ENCODE measurements at places on chromosomes 6 and 20. TPM values are rescaled to one million over a fixed set of nuclear protein-coding genes. Genes with fewer than 3 reads are reported as not detected.

DNA sequence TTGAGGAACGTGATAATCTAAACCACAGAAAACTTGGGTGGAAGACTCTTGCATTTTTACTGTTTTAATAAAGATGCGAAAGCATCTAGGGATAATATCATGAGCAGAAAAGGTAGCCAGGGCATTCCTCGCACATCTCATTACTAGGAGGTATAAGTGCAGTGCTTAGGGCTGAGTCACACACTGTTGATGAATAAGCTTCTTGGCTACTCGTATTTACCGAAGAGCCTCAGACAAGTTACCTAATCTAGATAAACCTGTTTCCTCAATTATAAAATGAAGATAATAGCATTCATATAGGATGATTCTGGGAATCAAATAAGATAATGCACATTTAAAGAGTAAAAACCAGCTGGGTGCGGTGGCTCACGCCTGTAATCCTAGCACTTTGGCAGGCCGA is 780 bp upstream of the KIAA0319 start:
- H3K27me3 ChIP-seq, result peaks cover 22% of the 10 kb centered on the region
- peaks cover 1% of the 10 kb centered on the region for H3K36me3 ChIP-seq
- H3K4me3 ChIP-seq, result peak overlapping the region; percentile 90
- DNase-seq, result no peak

DNA sequence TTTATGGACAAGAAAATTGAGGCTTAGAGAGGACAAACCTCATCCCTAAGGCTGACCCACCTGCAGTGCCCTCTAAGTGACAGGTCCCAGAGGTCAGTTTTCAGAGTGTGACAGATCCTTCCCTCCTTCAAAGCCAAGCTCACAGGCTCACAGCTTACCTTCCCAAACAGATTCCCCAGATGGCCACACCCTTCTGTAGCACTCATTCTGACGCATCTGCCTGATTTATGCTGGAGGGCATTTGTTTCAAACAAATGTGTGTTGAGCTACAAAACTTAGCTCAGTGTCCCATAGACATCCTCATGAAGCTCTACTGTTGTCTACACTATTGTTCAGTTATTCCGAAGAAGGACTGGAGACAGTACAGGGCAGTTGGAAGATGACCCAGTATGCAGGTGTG is 60.6 kb upstream of the RIN2 start:
- H3K4me1 ChIP-seq, result peaks cover 23% of the 10 kb centered on the region
- H3K4me3 ChIP-seq, result no peak overlapping the region
- peaks cover 28% of the 10 kb centered on the region for H3K36me3 ChIP-seq
- H3K27ac ChIP-seq, result peak overlapping the region; percentile 71
- DNase-seq, result no peak

DNA sequence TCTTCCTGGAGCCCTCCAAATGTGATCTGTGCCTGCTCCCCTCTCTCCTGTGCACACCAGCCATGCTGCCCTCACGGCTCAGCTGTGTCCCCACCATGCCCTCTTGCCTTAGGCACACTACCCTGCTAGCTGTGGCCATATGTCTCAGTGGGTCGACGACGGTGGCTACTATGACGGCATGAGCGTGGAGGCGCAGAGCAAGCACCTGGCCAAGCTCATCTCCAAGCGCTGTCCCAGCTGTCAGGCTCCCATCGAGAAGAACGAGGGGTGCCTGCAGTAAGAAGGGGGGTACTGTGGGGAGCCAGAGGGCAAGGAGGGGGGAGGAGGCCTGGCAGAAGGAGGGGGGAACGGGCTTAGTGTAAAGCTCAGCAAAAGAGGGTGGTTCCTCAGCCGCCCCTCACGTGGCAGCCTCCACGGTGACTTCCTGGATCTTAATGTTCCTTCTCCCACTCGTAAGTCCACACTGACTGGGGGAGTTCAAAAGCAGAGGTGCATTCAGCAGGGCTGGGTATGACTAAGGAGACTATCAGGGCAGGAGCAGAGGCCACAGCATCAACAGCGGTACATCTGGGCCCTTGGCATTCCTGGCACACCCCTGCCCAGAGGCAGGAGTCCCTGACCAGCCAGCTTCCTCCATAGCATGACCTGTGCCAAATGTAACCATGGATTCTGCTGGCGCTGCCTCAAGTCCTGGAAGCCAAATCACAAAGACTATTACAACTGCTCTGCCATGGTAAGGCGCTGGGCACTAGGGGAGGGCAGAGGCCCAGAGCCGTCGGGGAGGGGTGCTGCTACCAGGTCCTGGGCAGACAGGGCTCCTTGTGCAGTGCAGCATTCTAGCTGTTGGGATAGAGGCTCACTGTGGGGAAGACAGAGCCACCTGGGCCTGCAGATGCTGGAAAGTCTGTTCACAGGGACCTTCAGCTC is 8.0 kb downstream of the DNPH1 start:
- no peak overlapping the region for H3K4me3 ChIP-seq
- peaks cover 11% of the 10 kb centered on the region for H3K36me3 ChIP-seq
- no peak for DNase-seq

DNA sequence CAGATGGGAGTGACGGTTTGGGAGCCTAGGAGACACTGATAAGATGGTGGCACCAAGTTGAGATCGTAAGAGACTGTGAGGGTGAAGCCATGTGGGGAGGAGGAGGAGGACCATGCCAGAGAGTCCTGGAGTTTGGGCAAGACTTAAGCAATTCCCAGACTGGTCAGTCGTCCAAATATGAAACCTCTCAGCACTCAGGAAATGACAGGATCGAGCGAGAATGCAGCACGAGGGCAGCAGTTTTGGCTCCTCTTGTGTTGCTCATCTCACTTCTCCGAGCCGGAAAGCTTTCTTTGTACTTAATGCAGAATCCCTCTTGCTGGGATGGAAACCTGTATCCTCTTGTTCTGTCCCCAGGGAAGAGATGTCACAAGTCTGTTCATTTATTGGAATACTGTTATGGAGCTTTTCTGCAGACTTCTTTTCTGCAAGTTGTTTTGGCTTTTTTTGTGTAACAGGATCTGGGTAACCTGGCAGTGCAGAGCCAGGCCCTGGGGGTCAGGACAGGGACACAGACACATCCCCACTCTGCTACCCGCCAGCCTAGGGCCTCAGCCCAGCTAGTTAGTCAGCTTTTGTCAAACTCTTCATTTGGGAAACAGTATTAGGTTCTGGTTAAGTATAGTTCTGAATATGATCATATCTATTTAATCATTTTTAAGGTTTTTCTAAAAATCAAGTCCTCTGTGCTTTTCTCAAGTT is 34.3 kb downstream of the FNDC1 start:
- no peaks in the 10 kb centered on the region for H3K4me1 ChIP-seq
- DNase-seq, result no peak
- H3K36me3 ChIP-seq, result no peaks in the 10 kb centered on the region
- H3K27me3 ChIP-seq, result peaks cover 15% of the 10 kb centered on the region
- H3K4me3 ChIP-seq, result no peak overlapping the region
- no peak overlapping the region for H3K27ac ChIP-seq

The PI16 gene
- not detected for total RNA-seq

Measured in type B pancreatic cell (in vitro differentiated cells).